ENCODE measurements at places on chromosomes 2 and 18. TPM values are rescaled to one million over a fixed set of nuclear protein-coding genes. Genes with fewer than 3 reads are reported as not detected.

DNA sequence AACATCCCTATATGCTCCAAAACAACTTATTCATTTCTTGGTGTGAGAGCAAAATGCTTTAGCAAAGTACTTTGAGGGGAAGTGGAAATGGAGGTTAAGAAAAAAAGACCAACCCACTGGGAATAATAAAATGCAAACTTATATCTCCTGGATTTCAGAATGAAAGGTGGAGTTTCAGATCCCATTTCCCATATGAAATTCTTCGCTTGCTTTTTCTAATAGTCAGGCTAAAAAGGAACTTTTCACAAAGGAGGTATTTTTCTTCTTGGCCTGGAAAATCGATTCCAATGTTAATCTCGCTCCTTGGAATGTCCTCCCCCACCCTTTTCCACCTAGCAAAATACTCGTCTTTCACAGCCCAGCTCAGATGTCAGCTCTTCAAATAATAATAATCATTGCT is 360.9 kb downstream of the LPIN1 start:
- no peak for DNase-seq

The REEP1 gene
- total RNA-seq: not detected

GRCh38 chr2:37802211-37802752 is 122.8 kb upstream of the RMDN2 start:
- DNase-seq: no peak

The UGT1A5 gene
- not detected for total RNA-seq

GRCh38 chr2:112683550-112684414 is 37.0 kb upstream of the NT5DC4 start:
- DNase-seq: no peak

Data from osteocyte (in vitro differentiated cells).